ENCODE measurements at places on chromosomes 2 and 18.

DNA sequence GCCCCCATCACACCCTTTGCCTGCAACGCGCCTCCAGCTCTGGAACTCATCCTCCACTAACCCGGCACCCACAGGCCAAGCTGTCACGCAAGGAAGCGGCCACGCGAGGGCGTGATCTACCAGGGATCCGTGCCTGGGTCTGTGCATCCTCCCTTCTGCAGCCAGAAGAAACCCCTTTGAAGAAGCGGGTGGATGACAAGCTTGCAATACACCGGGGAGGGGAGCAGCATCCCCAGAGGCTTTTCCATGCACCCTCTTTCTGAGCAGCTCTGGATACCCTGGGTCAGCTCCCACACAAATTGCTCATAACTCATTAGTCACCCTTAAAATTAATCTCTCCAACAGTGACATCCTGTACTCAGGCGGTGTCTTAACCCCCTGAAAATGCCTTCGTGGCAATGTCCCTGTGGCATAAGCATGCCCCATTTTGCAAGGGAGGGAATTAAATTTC, 47.6 kb downstream of the PDCL3 start:
- peak; percentile 55 for DNase-seq

DNA sequence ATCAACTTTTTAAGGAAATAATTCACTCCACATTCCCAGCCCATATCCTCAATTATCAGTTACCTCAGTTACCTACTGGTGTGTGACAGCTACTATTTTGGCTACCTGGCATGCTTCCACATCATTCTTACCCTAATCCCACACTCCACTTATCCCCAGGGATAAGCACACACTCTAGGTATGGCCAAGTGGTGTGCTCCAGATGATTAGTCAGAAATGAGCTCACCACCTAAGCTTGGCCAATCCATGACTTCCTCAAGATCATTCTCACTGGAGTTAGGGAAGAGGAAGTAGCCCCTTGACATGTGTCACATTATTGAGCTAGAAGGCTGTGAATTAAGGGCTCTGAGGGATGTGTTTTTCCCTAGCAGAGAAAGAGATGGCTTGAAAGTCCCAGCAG, 20.9 kb upstream of the SMAD4 start:
- DNase-seq: no peak

GRCh38 chr2:170973492-170974303, 44.6 kb downstream of the GORASP2 start:
- DNase-seq: peak; percentile 75

DNA sequence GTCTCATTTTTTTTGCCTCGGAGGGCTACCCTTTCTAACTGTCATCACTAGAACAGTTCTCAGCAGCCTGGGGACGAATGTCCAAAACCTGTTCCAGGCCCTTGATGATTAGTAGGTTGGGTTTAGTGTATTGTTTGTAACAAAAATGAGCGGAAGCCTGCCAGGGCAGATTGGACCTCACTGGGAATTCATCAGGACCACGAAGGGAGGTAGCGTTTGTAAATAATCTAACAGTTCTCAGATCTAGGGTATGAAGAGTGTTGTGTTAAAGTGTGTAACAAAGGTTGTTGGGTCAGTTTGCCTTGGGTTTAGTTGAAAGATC, 799 bp downstream of the CEP68 start:
- no peak for DNase-seq

DNA sequence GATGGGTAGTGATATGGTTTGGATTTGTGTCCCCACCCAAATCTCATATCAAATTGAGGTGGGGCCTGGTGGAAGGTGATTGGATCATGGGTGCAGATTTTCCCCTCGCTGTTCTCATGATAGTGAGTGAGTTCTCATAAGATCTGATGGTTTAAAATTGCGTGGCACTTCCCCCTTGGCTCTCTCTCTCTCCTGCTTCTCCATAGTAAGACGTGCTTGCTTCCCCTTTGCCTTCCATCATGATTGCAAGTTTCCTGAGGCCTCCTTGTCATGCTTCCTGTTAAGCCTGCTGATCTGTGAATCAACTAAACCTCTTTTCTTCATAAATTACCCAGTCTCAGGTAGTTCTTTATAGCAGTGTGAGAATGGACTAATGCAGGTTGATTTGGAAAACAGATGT, 223.2 kb upstream of the APCDD1 start:
- no peak for DNase-seq

DNA sequence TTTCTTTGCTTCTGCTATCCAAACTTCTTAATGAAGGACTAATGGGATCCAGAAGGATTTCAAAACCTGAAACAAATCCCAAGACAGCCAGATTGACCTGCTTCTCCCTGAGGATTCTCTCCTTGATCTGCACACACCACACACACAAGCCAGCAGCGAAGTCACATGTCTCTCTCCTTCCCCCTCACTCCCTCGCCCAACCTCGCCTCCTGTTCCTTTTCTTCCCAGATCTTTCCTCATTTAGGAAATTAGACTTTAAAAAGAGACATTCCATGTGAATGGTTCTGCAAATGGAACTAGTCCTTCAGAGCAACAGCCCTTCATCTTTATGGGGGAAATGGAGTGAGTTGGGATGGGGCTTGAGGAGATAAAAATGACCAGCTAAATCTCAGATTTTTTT, 639.1 kb upstream of the SETBP1 start:
- no peak for DNase-seq

GRCh38 chr2:152440049-152440448, 105.1 kb downstream of the FMNL2 start:
- no peak for DNase-seq

DNA sequence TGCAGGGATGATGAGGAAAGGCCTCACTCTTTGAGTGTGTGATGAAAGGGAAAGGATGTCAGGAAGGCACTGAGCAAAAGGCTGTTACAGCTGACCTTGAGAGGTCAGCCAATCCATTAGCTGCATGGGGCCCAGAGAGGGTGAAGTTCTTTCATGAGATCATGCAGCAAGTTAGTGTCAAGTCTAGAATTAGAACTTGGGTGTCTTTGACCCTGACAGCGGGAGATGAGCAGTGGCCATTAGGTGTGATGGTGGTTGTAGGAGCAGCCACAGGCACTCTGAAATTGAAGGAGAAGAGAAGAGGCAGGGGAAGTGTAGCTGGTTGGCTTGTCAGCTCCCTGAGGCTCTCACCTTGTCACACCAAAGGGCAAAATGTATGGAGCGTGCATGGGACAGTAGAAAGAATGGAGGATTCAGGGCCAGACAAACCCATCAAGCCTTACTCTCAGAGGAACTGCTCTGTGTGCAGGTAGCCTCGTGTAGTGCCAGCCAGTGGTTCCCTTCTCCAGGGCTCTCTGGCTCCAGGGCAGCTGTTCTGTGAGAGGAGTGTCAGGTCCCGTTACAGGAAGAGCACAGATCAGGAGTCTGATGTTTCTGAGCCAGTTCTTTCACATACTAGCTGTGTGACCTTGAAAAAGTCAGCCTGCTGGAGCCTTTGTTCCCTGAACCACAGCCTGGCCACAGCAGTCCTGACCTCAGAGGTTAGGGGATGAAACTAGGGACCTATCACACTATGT, 35.9 kb downstream of the MAP4K4 start:
- no peak for DNase-seq

DNA sequence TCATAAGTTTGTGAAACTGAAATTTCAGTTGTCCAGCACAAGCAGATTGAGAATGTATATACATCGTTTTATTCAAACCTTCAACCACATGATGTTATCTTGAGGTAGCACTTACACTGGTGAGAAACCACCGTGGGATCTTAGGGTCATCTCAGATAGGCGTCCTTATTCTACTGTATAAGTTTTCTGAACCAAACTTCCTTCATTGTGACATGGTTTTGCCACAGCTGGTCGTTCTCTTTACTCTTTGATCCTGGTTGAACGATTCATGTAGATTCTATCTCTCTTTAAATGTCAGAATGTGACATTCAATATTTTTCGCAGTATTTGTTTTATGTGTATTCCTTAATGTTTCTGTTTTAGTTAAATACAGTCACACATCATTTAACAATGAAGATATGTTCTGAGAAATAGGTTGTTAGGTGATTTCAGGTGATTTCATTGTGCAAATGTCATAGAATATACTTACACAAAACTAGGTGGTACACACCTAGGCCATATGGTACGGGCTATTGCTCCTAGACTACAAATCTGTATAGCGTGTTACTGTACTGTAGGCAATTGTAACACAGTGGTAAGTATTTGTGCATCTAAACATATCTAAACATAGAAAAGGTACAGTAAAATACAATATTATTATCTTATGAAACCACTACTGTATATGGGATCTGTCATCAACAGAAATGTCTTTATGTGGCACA, 17.9 kb upstream of the ARHGAP25 start:
- DNase-seq: no peak

GRCh38 chr18:50240080-50240563, 26.2 kb downstream of the CFAP53 start:
- no peak for DNase-seq

DNA sequence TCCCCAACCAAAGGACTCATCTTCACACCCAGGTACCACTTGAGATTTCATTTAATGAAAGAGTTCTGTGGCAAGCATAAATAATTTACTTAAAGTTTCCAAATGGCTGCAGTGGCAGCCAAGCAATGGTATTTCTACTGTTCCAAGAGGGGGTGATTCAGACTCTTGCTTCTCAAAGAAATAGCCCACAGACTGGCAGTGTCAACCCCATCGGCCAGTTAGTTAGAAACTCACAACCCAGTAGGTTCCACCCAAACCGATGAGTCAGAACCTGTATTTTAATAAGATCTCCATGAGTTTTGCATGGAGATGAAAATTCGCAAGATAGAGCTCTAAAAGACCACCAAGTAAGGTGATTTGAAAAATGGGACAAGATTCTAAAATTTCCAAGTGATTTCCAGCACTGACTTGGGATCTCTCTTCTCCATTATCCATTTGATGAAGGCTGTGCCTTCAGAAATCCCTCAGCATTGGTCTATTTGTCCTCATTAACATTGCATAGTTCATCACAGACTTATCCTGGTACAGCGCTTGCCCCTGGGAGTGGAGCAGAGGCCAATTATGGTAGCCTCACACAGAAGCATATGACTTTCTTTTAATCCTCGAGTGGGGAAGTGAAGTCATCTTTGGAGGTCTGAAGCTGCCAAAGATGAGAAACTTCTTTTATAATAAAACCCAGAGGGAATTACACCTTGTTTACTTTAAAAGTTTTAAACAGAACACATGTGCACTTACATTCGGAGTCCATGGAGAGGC, 361.4 kb upstream of the ID2 start:
- no peak for DNase-seq

- no peak for DNase-seq
Observed at GRCh38 chr2:105915005-105915558, 170.4 kb downstream of the NCK2 start.

- DNase-seq: no peak
Observed at GRCh38 chr2:33644215-33644614, 45.1 kb upstream of the FAM98A start.

DNA sequence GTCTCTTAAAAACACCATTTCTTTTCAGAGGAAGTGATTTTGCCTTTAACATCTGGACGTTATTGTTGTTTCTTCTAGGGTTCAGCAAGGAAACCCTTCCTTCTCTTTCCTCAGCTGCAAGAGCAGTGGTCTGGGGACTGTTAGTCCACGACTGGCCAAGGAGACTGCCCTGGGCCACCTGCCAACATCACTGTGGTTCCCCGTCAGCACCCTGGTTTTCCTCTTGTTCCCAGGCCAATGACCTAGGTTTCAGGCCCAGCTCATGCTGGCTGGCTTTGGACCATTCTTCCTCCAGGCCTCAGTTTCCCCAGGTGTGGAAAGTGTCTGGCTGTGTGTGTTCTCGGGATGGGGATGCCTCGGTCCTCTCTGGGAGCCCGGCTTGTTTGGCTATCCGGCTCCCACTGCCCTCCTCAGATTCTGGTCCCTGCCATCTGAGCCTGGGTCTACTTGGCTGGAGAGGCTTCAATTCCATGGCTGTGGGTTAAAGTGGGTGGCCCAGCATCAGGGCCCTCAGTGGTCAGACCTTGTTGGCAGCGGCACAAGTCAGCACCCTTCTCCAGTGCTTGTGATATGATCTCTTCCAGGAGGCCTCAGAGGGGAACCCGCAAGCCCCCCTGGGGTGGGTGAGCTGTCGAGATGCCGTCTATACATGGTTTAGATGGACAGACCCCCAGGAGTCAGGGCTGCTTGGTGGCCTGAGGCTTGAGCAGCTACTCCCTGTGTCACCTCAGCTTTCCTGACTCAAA, 234.3 kb upstream of the HS6ST1 start:
- DNase-seq: no peak

DNA sequence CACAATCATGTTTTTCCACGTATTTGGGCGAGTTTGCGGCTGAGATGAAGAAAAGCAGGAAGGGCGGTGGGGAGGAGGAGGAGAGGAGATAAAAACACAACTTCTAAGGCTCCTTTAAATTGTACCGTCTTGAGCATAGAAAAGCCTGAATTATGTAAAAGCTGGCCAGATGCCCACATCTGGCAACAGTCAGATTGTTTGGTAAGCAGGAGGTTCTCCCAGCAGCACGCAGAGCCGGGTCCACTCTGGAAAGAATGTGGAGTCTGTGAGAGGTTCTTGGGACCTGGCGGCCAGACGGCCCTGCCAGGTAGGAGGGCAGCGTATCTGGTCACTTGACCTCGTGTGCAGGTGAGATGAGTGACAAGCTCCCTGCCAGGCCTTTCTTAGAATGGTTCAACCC, 215.3 kb upstream of the APCDD1 start:
- no peak for DNase-seq

DNA sequence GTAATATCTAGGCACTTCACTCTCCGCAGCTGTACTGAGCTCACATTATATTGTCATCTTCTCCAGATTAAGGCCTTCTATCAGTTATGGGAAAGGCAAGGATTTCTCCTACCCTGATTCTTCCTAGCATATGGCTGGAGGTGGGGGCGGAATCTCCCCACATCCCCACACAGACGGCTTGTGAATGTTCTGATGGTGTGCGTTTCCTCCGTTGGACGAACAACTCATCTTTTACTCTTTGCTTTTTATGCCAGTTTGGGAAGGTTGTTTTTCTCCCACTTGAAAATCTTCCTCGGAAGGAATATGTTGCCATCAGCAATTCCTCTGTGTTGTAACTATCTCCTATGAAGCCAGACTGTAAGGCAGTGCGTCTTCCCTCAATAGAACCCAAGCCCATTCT, 24.3 kb downstream of the KLHL29 start:
- no peak for DNase-seq

DNA sequence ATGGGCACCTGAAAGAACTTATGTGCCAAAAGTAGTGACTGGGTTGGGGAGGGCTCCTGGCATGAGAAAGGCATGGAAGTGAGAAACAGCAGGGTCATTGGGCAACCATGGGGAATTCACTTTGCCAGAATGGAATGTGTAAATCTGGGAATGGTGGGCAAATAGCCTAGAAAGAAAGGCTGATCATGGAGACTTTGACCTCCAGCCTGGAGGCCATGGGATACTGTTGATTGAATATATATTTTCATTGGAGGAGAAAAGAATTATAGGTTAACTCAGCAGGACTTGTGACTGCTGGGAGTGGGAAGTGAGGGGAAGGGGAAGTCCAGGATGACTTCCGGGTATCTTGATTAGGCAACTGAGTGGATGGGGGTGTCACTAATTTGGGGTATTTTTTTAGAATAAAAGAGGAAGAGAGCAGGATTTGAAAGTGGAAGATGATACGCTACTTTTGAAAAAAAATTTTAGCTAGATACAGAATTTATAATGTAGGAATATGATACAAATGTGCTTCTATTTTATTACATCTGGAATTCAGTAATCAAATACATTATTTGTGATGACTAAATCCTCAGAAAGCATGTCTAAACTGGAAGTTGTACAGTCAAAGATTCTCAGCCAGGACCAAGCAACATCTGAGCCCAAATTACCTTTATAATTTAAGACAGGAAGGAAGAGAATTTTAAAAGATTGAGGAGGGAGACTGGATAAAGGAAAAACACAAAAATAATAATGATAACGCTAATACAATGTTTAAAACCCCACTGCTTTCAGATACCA, 116.2 kb downstream of the GATA6 start:
- DNase-seq: no peak
